B cell (primary cell): ENCODE measurements at places on chromosomes 7 and 10. TPM values are rescaled to one million over a fixed set of nuclear protein-coding genes. Genes with fewer than 3 reads are reported as not detected.

Gene ASAH2
- total RNA-seq, result 0.44 and 1.9 TPM in 2 replicates

Gene ADCYAP1R1
- total RNA-seq, result not detected in 2 replicates

DNA sequence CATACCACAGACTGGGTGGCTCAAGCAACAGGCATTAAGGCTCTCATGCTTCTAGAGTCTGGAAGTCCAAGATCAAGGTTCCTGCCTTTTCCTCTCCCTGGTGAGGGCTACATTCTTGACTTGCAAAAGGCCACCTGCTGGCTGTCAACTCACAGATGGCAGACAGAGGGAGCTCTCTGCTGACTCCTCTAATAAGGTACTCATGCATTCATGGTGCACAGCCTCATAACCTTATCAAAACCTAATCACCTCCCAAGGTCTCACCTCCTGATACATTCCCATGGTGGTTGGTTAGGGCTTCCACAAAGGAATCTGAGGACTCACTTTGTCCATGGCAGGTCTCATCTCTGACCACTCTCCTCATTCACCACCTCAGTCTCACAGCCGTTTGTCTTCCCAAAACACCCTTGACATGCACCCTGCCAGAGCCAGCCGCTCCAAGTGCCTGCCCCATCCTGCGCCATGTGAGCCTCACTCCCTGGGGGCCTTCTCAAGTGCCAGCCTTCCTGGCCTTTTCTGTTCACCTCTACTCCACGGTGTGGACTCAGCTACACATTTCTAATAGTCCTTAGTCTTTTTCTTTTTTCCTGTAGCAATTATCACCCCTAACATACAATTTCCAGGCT is 400.3 kb upstream of the ADARB2 start:
- no peak overlapping the region for H3K4me3 ChIP-seq
- H3K27ac ChIP-seq, result no peak overlapping the region
- H3K4me1 ChIP-seq, result no peaks in the 10 kb centered on the region
- no peaks in the 10 kb centered on the region for H3K36me3 ChIP-seq

- no peaks in the 10 kb centered on the region for H3K27me3 ChIP-seq
- H3K4me3 ChIP-seq, result no peak overlapping the region
- H3K27ac ChIP-seq, result no peak overlapping the region
- no peak for DNase-seq
- no peaks in the 10 kb centered on the region for H3K4me1 ChIP-seq
These were observed 256.8 kb upstream of the FZD8 start for GRCh38 chr10:35898716-35899440.

Gene LHPP
- 82.4 and 83.5 TPM in 2 replicates for total RNA-seq

DNA sequence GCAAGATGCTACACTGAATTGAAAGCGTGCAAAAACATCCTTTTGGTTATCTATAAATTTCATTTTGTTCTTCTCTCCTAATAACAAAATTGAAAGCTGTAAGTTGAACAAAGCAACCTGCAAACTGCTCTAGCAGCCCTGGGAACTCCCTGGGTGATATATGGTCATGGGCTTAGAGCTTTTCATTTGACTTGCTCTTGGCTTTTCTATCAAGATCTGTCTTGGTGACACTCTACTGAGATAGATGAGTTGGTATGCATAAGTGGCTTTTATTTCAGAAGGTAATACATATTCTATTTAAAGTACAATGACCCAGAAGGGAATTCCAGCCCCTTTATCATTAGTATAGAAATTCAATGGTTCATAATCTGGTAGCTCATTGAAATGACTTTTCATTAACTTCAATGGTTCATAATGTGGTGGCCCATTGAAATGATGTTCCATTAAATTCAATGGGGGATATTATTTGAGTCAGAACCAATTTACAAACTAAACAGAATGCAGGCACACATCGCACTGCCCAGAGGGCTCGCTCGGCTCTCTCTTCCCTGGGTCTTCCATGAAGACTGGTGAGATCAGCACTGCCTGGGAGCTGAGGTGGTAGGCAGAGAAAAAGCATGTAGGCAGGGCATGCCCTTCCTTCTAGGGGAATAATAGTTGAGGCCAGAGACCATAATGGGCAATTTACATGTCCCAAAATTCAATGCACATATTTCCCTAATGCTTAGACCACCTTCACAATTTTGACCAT is 10.1 kb upstream of the KCNMA1 start:
- DNase-seq, result no peak
- no peaks in the 10 kb centered on the region for H3K36me3 ChIP-seq
- no peaks in the 10 kb centered on the region for H3K4me1 ChIP-seq
- no peaks in the 10 kb centered on the region for H3K27me3 ChIP-seq
- no peak overlapping the region for H3K27ac ChIP-seq

- H3K27me3 ChIP-seq, result no peaks in the 10 kb centered on the region
- no peak overlapping the region for H3K4me3 ChIP-seq
- DNase-seq, result no peak
- H3K4me1 ChIP-seq, result no peaks in the 10 kb centered on the region
- H3K36me3 ChIP-seq, result no peaks in the 10 kb centered on the region
These were observed 72.3 kb upstream of the YAE1 start for GRCh38 chr7:39493934-39494333.

Gene TMEM236
- total RNA-seq, result 0.27 and 0.34 TPM in 2 replicates

Gene KLF14
- 0.19 and 0.27 TPM in 2 replicates for total RNA-seq

DNA sequence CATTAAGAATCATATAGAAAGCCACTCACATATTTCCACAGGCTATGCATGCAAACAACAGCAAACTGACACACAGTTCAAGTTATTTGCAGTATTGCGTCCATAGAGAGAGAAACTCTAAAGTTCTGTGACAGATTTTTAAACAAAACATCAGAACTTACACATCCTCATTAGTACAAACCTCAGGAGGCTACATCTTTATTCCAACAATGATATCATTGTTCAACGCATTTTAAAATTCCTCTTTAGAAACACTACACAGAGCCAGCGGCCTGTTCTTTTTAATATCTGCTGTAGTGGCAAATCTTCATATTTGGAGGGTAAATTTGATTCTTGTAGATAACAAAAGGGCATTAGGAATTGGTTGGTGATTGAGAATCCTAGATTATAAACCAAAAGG is 55.9 kb upstream of the NFE2L3 start:
- no peak overlapping the region for H3K4me3 ChIP-seq
- no peak overlapping the region for H3K27ac ChIP-seq
- H3K27me3 ChIP-seq, result no peaks in the 10 kb centered on the region
- no peaks in the 10 kb centered on the region for H3K36me3 ChIP-seq
- H3K4me1 ChIP-seq, result peaks cover 23% of the 10 kb centered on the region
